ENCODE measurements at places on chromosomes 11 and 22.

DNA sequence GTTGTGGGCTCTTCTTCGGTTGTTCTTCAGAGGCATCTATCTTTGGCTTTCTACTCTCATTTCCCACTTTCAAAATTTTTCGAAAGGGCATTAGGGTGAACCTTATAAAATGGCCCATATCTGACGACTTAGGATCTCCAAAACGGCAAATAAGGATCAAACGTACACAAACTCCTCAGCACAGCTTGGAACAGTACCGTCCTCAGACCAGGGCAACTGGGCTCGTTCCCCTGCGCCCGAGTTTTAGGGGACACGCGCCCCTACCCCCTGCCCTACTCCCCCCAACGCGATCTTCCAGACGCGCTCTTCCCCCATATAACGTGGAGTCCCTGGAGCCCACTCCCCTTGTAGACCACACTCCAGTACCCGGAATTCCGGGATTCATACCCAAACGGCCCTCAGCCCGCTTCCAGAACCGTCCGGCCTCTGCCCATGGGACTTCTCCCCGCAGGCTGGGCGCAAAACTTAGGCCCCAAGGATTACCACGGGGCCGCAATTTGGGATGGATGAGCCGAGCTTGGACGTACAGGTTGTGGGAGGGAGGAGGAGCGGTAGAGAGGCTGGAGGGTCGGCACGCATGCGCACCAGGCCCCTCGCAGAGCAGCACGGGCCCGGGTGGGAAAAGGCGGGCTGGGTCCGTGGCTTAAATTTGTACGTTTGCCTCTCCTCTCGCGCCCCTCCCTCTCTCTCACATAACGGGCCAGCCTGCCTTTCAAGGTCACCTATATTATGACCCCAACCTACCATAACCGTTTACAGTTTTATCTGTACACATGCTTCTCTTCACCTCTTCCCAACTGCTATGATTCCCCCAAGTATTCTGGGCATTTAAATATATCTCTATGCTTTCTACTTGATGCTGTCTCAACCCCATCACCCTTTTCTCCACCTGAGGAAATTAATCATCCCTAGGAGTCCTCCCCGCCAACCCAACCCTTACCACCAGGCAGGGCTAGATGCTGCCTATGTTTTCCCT is 3.4 kb downstream of the CCDC89 start:
- peak; percentile 55 for DNase-seq

- peak; percentile 82 for DNase-seq
Observed at GRCh38 chr11:1693327-1694063, 3.5 kb upstream of the KRTAP5-6 start.

DNA sequence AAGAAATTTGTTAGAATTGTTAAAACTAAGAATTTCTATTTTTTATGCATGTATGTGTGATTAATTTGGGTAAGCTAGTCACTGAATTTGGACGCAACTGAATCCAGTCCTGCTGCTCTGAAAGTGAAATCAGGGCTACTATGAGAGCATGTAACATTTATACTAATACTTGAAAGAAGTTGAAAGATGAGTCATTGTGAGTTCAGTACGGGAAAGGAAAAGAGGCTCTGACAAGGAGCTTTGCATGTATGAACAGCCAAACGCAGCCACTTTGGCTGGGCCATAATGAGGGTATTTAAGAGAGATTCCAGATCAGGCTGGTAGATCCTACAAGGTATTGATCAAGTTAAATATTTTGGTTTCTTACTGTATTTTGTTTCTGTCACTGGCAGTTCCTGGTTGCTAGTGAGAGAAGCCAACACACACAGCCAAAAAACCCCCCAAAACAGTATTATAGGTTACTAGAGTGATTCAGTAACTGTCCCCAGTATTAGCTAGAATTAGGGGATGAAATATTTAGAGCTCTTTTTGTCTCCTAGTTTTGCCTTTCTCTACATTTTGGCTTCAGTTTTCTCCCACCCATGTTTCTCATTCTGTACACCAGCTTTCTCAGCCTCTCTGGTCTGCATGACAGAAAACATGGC is 14.1 kb downstream of the AASDHPPT start:
- DNase-seq, result no peak

- no peak for DNase-seq
Observed at GRCh38 chr22:46517255-46517761, 20.1 kb downstream of the CELSR1 start.

- DNase-seq, result no peak
Observed at GRCh38 chr11:133917921-133918607, 38.7 kb downstream of the IGSF9B start.

GRCh38 chr11:84437071-84437980 is 1151.2 kb upstream of the CCDC90B start:
- peak; percentile 6 for DNase-seq

DNA sequence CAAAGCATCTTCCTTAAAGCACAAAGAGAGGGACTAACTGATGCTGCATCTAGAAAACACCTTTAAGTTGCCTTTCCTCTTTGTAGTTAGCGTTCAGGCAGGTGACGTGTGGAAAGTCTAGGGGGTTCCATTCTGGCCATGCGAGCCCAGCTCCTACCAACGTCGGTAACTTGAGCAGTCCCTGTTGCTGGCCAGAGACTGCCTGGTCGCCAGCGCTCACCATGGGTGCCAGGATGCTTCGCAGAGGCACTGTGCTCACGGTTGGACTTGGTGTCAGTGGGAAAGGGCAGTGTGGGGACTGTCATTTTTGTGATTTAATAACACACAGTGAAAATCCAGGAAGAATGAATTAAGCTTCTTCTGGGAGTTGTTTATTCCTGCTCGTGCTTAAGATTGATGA is 40.6 kb downstream of the PPP2R1B start:
- DNase-seq, result no peak

- no peak for DNase-seq
Observed at GRCh38 chr11:111691741-111692140, 74.4 kb downstream of the PPP2R1B start.

DNA sequence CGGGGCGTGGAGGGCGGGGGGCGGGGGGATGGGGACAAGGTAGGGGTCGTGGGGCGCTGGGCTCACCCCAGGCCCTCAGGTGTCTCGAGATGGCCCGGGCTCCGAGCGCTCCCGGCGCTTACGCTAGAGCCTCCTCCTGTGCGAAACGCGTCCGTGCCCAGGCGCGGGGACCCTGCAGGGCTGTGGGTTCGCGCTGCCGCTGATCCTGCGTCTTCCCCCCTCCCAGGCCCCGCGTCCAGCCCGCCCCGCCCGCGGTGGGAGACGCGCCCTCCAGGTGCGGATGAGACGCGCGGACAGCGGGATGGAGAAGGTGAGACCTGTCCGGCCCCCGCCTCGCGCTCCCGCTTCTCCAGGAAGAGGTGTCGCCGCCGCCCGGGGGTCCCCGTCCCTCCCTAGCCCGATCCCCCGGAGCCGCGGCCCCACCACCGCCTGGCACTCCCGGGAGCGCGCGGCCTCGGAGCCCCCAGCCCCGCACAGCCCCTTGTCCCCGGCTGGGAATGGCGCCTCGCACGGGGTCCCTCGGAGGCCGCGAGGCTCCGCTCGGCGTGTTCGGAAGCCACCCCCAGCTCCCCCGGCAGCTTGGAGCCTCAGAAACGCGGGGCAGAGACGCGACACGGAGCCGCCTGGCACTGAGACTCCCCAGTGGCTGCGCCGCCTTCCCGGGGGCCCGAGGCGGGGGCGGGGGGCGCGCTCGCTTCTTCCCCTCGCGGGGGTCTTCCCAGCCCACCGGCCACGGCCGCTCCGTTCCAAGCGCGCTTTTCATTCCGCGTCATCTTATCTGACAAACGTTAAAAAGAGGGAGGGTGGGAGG is 27.6 kb upstream of the TOLLIP start:
- peak; percentile 41 for DNase-seq

GRCh38 chr11:2272946-2273280 is 2.5 kb upstream of the ASCL2 start:
- no peak for DNase-seq

- DNase-seq, result no peak
Observed at GRCh38 chr11:128497776-128498095, 89.6 kb downstream of the ETS1 start.

- DNase-seq, result no peak
Observed at GRCh38 chr22:23904573-23905254, 10.5 kb downstream of the MIF start.

GRCh38 chr11:129035244-129035643 is 92.6 kb upstream of the TP53AIP1 start:
- no peak for DNase-seq

DNA sequence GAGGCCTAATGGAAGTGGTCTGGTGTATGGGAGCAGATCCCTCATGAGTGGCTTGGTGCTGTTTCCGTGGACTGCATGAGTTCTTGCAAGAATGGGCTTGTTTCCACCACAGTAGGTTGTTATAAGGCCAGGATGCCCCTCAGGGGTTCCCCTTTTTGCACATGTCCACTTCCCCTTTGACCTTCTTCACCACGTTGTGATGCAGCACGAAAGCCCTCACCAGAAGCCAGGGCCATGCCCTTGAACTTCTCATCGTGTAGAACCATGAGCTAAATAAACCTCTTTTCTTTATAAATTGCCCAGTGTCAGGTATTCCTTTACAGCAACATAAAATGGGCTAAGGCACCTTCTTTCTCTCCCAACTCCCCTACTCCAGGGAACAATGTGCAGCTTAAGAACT is 2.8 kb upstream of the NARS2 start:
- DNase-seq, result no peak

GRCh38 chr22:29370537-29370936 is 17.8 kb downstream of the AP1B1 start:
- DNase-seq, result no peak

- DNase-seq, result no peak
Observed at GRCh38 chr11:131977854-131978253, 607.4 kb downstream of the NTM start.

DNA sequence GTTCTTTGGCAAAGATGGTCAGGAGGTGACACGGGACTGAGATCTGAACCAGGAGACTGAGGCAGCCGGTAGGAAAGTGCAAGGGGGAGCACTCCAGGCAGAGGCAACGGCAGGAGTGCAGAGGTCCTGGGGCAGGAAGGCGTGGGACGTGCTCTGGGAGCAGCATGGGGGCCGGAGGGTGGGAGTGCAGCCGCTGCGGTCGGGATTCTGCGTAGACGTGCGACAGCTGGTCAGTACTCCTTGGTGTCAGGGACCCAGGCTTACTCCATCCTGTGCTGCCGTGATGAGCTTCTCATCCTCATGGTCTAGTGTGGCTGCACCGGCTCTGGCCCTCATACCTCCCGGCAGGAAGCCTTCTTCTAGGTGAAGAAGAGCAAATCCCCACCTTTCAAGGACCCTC is 16.9 kb upstream of the TRMU start:
- no peak for DNase-seq

GRCh38 chr11:111348147-111348546 is 30.9 kb downstream of the POU2AF1 start:
- no peak for DNase-seq

- DNase-seq, result peak; percentile 23
Observed at GRCh38 chr11:6365659-6366058, 24.6 kb upstream of the SMPD1 start.

DNA sequence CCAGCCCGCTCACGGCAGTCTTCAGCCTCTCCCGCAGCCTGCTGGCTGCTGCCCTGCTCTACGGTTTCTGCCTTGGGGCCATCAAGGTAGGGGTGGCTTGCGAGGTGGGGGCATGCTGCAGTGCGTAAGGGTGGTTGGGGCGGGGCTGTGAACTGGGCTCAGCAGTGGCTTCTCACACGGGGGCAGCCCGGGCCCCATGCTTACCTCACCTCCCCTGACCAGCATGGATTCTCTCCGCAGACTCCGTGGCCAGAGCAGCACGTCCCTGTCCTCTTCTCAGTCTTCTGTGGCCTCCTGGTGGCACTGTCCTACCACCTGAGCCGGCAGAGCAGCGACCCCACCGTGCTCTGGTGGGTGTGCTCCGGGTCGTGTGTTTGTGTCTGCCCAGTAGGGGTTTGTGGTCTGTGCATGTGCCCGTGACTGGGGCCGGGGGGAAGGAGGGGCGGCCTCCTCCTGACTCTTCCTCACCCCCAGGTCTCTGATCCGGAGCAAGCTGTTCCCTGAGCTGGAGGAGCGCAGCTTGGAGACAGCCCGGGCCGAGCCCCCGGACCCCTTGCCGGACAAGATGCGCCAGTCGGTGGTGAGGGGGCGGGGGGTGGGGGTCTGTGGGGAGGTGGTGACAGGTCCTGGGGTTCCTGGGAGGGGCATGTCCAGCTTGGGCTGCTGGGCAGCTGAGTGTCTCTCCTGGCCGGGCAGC is 9.5 kb downstream of the PCNX3 start:
- no peak for DNase-seq

GRCh38 chr22:19716829-19717105 is 2.5 kb downstream of the SEPTIN5 start:
- no peak for DNase-seq

- DNase-seq, result peak; percentile 12
Observed at GRCh38 chr11:115759622-115760460, 255.6 kb upstream of the CADM1 start.

DNA sequence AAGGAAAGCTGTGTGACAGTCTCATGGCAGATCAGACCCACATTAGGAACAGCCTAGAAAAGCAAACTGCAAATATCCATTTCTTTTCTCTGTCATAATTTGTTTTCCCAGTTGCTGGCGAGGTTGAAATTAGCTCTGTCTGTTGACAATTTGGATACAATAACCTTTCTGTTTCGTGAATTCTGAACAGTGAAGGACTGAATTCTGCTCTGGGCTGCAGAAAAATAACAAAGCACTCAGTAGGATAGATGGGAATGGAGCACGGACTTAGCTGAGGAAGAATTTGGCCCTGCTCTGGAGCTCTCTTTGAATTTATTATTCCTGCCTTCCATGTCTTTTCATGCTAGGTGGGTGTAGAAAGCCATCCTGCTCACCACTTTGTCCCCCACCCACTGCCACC is 140.3 kb downstream of the RRAS2 start:
- no peak for DNase-seq

DNA sequence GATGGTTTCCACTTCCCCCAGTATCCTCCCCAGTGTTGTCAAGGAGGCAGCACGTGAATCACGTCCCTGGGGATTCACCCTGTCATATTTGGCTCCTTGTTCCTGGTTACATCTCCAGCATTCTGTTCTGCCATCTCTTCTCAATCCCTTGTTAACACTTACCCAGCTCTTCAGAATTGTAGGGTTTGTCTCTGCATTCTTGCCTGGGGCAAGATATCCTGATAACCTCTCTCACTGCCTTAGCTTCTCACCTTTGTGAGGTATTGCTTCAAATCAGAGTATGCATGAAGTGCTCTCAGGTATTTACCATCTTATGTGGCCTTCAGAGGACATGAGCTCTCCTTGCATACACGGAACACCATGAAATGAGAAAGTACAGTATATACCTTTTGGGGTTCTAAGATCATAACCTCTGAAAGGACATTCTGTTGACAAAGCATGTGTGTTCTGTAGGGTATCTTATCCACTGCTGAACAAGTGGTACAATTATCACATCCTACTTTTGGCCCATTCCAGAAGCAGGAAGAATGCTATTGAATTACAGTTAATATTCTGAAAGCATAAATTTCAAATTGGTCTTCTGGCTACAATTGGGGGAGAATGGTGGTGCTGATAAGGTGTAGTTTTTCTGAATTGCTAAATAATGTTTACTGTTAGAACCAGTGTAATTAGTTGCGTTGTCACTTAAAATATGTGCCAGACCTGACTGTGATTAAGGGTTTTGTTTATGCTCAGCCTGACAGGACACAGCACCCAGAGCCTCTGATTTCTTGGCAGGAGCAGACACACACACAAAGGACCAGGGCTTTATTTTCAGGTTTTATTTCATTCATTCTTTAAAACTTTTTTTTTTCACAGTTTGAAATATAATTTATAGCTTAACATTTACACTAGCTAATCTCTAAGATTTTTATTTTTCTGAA is 32.7 kb downstream of the VSTM5 start:
- no peak for DNase-seq
